Caco-2 (cell line): ENCODE measurements at places on chromosomes 16 and 17.

- H3K27ac ChIP-seq, result no peak overlapping the region
- H3K4me3 ChIP-seq, result no peak overlapping the region
- no peaks in the 10 kb centered on the region for H3K27me3 ChIP-seq
Measured at GRCh38 chr17:17855976-17856375, 19.2 kb upstream of the SREBF1 start.

- H3K4me3 ChIP-seq, result no peak overlapping the region
- no peaks in the 10 kb centered on the region for H3K36me3 ChIP-seq
- H3K27ac ChIP-seq, result no peak overlapping the region
- H3K27me3 ChIP-seq, result no peaks in the 10 kb centered on the region
- no peaks in the 10 kb centered on the region for H3K4me1 ChIP-seq
Measured at GRCh38 chr17:56489980-56490379, 103.5 kb upstream of the NOG start.

- no peaks in the 10 kb centered on the region for H3K36me3 ChIP-seq
- peaks cover 27% of the 10 kb centered on the region for H3K4me1 ChIP-seq
- no peak overlapping the region for H3K27ac ChIP-seq
Measured at GRCh38 chr17:70089513-70090148, 14.6 kb downstream of the KCNJ16 start.

DNA sequence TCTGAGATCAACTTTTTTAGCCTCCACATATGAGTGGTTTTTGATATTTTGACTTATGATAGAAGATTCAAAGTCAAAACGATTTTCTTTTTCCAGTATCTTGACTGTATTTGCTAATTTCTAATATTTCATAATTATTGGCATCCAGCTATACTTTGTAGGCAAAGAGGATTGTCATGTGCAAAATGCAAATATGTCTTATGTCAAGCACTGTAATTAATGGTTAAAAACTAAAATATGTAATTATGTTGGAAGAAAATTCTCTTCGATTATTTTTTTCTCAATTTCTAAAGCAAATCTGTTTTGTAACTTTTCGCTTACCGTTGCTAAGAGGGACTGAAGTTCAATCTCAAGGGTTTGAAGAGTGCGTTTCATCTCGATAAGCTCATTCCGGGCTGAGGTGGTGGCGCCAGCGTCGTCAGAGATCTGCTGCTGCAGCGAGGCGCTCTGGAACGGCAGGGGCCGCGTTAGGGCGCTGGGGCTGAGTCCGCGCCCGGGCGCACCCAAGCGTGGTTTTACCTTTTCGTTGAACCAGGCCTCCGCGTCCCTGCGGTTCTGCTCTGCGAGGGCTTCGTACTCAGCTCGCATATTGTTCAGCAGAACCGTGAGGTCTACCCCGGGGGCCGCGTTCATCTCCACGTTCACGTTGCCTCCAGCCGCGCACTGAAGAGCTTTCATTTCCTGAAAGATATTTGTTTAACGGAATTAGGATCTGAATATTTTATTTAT is 3.0 kb downstream of the KRT27 start:
- H3K4me1 ChIP-seq, result no peaks in the 10 kb centered on the region
- no peak overlapping the region for H3K27ac ChIP-seq
- H3K36me3 ChIP-seq, result no peaks in the 10 kb centered on the region

DNA sequence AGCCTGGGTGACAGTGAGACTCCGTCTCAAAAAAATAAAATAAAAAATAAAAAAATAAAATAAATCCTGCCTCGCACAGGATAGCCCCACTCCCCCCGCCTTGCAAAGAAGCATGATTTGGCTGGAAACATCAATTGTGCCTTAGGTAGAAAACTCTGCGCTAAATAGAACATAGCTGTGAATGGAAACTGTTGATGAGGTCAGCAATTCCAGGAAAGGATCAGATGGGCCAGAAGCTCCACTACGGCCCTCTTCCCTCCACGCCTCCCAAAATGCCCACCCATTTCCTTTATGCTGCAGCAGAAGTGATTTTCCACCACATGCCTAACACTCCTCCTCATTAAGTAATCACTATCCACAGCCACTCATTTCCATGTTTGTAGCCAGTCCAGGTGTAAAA is 473.4 kb downstream of the XYLT1 start:
- no peak overlapping the region for H3K27ac ChIP-seq

DNA sequence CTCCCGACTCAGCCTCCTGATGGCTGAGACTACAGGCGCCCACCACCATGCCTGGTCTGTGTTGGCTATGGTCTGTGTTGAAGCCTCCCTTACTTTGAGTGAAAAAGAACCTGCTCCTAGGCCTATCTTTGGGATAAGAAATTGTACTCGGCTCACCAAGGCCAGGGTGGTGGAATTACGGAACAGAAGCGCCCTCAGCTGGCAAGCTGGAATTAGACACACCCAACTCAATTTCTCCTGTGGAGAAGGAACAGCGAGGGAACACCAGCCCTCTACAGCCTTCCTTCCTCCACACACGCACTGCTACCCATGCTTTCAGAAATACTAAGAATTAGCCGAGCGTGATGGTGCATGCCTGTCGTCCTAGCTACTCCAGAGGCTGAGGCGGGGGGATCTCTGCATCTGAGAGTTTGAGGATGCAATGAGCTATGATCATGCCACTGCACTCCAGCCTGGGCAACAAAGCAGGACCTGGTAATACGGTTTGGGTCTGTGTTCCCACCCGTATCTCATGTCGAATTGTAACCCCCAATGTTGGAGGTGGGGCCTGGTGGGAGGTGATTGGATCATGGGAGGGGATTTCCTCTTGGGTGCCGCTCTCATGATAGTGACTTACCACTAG is 40.1 kb upstream of the RBBP6 start:
- peaks cover 1% of the 10 kb centered on the region; the same call in 1 of the 2 replicates for H3K4me1 ChIP-seq
- no peaks in the 10 kb centered on the region for H3K27me3 ChIP-seq
- H3K4me3 ChIP-seq, result no peak overlapping the region
- H3K27ac ChIP-seq, result no peak overlapping the region
- no peaks in the 10 kb centered on the region for H3K36me3 ChIP-seq
- peak; percentile 49 for DNase-seq

GRCh38 chr16:14549789-14550153 is 80.3 kb downstream of the PARN start:
- DNase-seq, result no peak
- H3K27me3 ChIP-seq, result no peaks in the 10 kb centered on the region
- H3K27ac ChIP-seq, result no peak overlapping the region
- H3K4me3 ChIP-seq, result no peak overlapping the region
- no peaks in the 10 kb centered on the region for H3K36me3 ChIP-seq

DNA sequence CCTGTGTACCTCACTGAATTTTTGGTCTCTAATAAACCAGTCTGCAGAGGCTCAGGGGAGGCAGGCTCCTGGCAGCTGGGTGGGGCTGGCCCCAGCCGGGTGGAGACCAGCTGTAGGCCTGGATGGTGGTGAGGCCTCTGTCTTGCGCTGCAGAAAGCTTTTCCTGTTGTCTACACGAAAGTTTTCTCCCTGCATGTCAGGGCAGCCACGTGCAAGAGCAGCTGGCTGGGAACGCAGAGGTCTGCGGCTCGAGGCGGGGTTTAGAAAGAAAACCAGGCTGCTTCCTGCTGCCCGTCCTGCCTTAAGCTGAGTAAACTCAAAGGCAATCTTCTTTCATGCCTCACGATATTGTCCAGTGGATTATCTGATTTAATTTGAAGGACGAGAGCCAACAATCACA is 2.4 kb downstream of the SERPINF1 start:
- H3K4me1 ChIP-seq, result peaks cover 26% of the 10 kb centered on the region
- no peaks in the 10 kb centered on the region for H3K27me3 ChIP-seq
- H3K27ac ChIP-seq, result no peak overlapping the region
- DNase-seq, result no peak

DNA sequence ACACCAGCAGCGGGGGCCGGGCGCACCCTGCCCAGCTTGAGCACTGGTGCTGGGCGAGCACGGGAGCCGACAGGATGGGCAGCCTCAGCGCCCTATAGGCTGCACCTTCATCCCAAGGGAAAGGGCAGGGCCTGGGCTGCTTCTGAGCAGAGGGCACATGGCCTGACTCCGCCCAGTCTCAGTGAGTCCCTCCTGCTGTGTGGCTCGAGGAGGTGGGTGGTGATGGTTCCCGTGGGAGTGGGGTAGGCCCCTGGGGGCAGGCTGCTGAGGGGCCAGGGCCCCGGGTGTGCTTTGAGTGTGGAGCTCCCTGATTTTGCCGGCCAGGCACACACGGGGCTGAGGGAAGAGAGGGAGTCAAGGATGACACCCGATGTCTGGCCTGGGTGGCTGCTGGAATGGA is 37.9 kb downstream of the TSC2 start:
- DNase-seq, result no peak
- no peaks in the 10 kb centered on the region for H3K27me3 ChIP-seq
- peaks cover 6% of the 10 kb centered on the region for H3K4me1 ChIP-seq
- H3K36me3 ChIP-seq, result no peaks in the 10 kb centered on the region; the same call in 1 of the 2 replicates
- H3K27ac ChIP-seq, result no peak overlapping the region
- no peak overlapping the region for H3K4me3 ChIP-seq

DNA sequence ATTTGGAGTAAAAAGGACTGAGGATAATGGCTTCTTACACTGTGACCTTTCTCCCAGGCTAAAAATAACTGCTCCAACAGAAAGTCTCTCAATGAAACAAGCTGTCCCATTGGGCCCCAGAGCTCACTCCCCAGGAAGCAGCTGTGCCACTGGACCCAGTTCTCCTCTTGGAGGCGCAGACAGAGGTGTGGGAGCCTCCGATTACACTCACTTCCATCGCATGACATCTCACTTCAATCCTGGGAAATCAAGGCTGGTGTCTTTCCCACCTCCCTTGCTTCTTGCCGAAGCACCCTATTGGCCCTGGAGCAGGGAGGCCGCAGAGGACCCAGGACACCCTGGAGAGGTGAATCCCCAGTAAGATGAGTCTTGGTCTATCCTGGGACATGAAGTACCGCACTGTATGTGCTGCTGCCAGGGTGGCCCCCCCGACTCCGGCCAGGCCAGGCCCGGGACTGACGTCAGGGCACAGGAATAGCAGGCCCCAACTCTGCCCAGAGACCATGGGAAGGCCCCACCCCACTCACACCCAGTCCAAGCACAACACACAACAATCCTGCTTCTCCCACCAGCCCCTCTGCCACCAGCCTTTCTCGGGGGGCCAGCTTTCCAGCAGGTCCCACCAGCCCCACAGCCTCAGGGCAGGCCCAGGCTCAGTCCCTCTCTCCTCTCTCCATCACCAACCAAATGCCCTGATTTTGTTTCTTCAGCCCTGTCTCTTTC is 29.5 kb downstream of the SRL start:
- H3K4me3 ChIP-seq, result no peak overlapping the region
- no peak overlapping the region for H3K27ac ChIP-seq
- no peaks in the 10 kb centered on the region for H3K36me3 ChIP-seq

- no peak for DNase-seq
- no peaks in the 10 kb centered on the region for H3K36me3 ChIP-seq
- no peaks in the 10 kb centered on the region; the same call in 1 of the 2 replicates for H3K27me3 ChIP-seq
Measured at GRCh38 chr16:56012482-56012811, 137.3 kb upstream of the CES5A start.
